ENCODE measurements at places on chromosomes 1 and 21. TPM values are rescaled to one million over a fixed set of nuclear protein-coding genes. Genes with fewer than 3 reads are reported as not detected.

DNA sequence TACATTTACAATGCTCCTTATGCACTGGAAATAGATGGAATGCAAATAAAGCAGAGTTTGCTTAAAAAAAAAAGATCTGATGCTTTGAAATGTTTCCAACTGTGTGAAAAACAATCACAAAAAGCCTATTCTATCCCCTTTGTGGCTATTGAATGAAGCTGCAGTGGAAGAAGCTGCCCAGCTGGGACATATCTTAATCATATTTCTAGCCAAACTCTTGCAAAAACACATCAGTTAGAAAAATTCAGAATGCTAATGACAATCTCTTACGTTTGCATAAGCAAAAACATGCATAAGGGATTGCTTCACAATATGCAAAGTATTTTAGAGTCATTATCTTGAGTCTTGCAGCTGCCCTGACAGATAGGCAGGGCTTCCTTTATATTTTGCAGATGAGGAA is 526.4 kb upstream of the USP24 start:
- peak; percentile 2 for DNase-seq

Gene DNAJC6
- total RNA-seq, result 4.0 TPM

Gene TMEM79
- total RNA-seq, result 9.3 TPM

DNA sequence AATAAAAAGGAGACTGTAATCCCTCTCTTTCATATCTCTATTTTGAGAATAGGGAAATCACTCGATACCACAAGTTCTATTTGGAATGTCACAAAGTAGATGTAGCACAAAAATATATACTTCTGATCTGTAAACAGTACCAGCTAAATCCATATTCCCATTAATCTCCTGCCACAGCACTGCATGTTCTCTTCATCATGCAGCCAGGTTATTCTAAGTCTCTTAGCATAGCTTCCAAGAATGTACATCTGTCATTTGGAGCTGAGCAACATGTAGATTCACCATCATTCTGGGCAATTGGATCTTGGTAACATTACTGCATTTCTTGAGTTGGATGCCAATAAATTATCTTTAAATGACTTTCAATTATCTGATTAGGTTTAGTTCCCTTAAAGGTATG is 1874.5 kb downstream of the MRPL39 start:
- no peak for DNase-seq

Gene C1QA
- total RNA-seq, result not detected

- no peak for DNase-seq
Observed at GRCh38 chr1:62712336-62713243, 24.4 kb upstream of the DOCK7 start.

DNA sequence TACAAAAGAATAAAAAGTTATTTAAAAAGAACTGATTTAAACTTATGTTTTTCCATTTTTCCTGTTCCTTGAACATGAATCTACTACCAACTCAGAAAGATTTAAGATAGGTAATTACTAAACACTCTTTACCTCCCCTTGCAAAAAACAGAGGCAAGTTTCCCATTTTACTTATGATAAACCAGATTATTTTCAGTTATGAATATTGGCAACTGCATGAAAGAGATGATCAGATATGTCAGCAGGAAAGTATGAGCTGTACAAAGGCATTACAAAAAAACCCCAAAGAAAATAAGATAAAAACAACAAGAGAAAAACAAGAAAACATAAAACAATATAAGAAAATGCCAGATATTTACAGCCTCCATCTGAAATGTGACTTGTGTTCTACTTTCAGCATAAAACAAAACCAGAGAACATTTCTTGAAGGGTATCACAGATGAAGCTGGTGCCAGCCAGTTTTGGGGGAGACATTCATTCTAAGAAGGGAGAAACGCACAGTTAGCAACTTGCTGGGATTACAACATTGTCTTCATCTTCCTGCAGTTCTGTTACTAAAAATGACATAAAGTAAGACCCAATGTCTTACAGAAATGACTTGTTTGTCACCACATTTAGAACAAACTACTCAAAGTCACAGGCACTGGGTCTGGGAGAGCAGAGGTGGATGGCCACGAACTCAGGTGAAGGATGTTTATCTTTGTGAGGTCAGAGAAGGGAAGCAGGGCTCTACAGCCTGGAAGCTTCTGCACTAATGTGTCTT is 19.1 kb downstream of the ZC3H12A start:
- DNase-seq, result no peak

GRCh38 chr1:101164776-101165175 is 72.0 kb upstream of the S1PR1 start:
- no peak for DNase-seq

- no peak for DNase-seq
Observed at GRCh38 chr1:35554266-35555211, 2.7 kb downstream of the KIAA0319L start.

- no peak for DNase-seq
Observed at GRCh38 chr1:200267458-200267857, 142.4 kb downstream of the ZNF281 start.

Data from activated CD4-positive, alpha-beta T cell treated with anti-CD3 and anti-CD28 coated beads, Interleukin-2, amount 10 ng/mL, durations not matched to agents 24 days and 14 days (primary cell).